ENCODE measurements at places on chromosomes 4 and X.

GRCh38 chr4:6282314-6282771 is 12.7 kb downstream of the WFS1 start:
- no peak for DNase-seq

- DNase-seq, result peak; percentile 62
Observed at GRCh38 chrX:115525486-115525885, 35.5 kb upstream of the PLS3 start.

DNA sequence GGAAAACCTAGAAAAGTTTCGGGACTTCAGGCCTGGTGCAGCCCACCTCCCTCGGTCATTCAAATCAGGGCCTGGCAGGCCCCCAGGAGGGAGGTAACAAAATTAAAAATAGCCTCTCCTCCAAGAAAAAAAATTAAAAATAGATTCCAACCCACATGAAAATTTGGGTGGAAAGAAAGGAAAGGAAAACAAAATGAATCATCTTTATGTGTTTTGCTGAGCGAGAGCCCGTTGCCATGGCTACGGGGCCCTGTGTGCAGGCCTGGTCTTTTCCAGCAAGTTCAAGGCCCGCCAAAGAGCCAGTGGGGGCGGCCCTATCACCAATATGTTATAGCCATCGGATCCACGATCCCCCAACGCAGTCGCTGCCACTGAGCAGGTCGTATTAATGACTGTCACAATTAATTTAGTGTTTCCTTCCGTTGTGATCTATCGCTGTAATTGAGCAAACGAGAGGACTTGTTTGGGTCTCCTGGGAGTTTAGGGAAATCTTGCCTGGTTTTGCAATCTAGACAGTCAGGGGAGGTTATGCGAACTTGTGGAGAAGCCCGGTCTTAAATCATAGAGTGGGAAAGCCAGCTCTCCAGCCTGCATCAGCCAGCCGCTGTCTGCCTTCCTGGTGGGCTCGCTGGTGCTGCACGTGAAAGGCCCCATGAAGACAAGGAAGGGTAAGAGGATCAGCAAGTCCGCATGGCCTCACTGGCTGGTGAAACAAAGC is 452.4 kb downstream of the BCOR start:
- no peak for DNase-seq

DNA sequence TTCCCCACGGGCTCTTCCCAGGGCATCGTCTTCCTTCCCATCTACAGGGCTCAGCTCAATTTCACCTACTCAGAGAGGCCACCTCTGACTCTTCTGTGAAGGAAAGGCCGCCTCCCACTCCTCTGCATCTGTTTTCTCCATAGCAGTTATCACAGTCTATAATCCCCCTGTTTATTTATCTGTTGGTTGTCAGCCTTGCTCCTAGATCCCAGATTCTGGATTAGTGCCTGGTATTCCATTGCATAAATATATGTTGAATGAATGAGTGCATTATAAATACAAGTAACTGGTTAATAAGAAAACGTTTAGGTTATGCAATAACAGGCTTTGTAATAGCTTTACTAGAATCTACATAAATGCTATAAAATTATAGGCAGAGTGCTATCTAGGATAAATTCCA is 52.9 kb downstream of the NSG1 start:
- DNase-seq, result no peak

DNA sequence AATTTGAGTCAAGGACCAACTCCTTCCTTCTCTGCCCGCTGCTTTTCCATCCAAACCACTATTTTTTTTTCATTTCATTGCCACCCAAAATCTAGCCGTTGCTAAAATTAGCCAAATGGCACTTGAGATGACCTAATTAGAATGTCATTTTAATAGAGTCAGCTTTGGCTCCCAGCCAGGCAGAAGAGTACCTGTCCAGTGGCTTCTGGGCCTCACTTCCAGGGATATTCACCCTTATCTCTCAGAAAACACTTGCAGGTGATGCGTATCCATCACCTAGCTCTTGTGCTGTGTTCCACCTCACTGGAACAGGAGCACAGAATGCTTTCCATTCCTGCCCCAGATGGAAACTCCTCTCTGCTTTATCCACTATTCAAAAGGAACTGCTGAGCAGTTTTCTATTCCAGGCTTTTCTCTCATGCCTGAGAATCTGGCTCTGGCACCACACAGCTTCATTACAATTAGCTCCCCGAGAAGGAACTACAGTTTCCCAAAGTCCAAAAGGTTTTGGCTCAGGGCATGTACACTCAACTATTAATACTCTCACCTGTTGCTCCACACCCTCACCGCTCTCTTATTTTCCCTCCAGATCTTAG is 18.5 kb downstream of the MAGEA9B start:
- peak; percentile 0 for DNase-seq

- DNase-seq, result no peak
Observed at GRCh38 chr4:3417448-3417847, 24.3 kb upstream of the HGFAC start.

DNA sequence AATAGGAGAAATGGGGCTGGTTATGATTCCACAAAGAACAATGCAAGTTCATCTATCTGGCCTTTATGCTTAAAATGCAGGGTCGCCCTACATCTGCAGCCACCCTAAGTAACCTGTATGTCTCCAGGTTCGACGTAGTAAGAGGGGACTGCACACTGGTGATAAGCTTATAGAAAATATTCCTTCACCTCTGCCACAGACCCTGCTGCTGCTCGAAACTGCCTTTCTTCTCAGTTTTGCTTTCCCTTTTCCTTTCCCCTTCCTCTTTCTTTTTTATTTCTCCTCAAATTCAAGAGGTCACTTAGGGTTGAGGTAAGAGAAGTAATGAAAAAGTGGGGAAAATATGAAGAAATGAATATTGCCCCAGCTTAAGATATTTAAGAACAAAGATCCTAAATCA is 123.5 kb downstream of the DCHS2 start:
- no peak for DNase-seq

DNA sequence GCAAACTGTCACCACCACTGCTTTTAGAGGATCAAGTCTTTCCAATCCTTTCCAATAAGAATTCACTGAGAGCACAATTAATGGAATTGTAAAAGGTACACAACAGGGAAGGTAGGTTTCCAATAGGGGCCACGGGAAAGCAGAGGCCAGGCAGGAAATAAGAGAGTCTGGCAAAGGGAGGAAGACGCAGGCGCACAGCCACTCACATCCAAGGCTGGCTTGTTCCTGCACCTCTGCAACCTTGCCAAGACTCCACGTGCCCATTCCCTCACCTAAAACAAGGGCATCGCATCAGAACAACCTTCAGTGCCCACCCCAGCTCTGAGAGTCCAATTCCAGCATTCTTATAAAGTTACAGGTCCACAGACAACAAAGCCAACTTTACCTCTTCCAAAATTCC is 81.2 kb downstream of the AFAP1 start:
- DNase-seq, result no peak

GRCh38 chrX:56757327-56757726 is 28.3 kb downstream of the NBDY start:
- no peak for DNase-seq

DNA sequence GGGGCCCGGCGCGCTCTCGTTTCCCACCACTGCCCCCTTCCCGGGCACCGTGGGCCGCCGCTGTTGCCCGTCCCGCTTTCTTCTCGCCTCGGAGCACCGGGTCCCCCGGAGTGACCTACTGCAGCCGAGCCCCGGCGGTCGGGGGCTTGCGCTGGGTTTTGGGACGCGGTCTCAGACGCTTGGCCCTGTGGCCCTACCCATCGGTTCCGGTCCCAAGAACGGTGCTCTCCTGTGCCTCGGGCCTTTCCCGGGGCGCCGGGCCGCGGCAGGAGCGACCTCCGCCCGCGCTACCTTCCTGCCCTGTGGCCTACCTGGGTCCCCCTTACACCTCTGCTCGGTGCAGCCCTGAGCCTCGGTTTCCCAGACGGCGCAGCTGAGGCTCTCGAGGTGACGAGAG is 21.6 kb upstream of the HMX1 start:
- no peak for DNase-seq

DNA sequence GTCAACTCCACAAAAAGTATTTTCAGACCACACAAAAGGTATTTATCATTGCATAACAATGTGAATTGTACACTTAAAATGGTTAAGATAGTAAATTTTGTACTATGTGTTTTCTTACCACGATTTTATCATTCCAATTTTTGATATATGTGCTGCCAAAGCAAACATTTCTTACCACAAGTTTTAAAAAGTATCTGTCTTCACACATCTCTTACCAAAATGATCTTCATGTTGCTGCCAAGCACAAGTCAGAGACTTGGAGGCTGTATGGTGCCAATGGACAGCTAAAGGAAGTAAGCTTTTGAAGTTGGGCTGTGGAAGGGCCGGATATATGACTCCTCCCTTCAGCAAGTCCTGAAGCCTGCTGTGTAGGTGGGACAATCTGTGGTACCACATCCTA is 67.9 kb downstream of the TMLHE start:
- no peak for DNase-seq

GRCh38 chrX:70907900-70908299 is 611 bp downstream of the TEX11 start:
- DNase-seq, result no peak

DNA sequence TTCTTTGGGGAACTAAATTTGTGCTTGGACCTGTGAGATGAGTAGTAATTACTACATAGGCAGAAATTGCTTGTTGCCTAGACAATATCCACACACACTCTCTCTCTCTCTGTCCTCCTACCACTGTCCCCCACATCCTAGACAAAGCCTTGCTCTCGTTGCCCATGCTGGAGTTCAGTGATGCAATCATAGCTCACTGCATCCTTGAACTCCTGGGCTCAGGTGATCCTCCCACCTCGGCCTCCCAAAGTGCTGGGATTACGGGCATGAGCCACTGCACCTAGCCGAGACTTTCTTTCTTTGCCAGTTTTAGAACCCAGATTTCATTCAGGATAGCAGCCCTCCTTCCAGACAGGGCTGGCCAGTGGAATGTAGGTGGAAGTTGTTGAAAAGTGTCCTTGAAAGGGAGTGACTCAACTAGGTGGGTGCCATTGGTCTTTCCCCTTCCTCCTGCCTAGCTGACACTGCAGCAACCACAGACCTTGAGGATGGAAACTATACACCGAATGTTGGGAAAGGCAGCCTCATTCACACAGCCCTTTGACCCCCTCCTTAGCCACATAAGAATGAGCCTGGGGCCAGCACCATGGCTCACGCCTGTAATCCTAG is 16.8 kb upstream of the LAP3 start:
- no peak for DNase-seq

DNA sequence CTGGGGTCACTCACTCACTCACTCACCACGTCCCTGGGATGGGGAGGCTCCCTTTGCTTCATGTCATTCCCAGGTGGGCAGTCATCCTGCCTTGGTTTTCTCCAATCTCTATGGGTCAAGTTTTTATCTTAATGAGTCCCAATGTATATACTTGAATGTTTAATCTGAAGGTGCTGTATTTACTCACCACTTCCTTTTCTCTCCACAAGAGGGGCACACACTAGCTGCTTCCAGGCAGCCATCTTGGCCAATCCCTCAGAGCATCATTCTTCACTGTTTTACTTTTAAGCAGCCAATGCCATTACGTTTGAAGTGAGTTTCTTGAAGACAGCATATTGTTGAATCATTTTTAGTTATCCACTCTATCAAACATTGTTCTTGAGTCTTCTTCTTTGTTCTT is 153.4 kb upstream of the ARSJ start:
- DNase-seq, result no peak

DNA sequence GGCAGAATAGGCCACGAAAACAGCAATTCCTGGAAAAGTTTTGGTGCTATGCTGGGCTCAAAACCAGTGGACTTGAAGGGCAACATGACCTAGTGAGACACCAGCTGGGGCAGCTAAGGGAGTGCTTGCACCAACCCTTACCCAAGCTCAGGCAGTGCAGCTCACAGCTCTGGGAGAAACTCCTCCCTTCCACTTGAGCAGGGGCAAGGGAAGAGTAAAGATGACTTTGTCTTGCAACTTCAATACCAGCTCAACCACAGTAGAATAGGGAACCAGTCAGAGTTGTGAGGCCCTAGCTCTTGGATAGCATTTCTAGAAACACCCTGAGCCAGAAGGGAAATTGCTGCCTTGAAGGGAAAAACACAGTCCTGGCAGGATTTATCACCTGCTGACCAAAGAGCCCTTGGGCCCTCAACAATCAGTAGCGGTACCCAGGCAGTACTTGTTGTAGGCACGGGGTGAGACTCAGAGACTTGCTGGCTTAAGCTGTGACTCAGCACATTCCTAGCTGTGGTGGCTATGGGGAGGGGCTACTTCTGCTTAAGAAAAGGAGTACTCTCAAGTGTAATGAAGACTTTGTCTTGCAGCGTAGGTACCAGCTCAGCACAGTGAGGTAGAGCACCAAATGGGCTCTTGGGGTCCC is 19.7 kb upstream of the ABCG2 start:
- DNase-seq, result no peak

- DNase-seq, result no peak
Observed at GRCh38 chrX:113289503-113289902, 448.9 kb upstream of the AMOT start.
